ENCODE measurements at places on chromosomes 4 and X.
A peak's percentile ranks its signal among the peaks of the same experiment; 100 is the strongest.

DNA sequence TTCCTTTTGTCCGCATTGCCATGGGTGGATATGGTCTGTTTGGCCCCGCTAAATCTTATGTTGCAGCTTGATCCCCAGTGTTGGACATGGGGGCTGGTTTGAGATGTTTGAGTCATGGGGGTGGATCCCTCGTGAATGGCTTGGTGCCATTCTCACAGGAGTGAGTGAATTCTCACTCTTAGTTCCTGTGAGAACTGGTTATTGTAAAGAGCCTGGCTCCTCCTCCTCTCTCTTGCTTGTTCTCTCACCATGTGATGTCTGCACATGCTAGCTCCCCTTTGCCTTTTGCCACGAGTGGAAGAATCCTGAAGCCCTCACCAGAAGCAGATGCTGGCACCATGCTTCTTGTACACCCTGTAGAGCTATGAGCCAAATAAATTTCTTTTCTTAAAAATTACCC, 22.6 kb upstream of the STBD1 start:
- ATAC-seq: no peak

DNA sequence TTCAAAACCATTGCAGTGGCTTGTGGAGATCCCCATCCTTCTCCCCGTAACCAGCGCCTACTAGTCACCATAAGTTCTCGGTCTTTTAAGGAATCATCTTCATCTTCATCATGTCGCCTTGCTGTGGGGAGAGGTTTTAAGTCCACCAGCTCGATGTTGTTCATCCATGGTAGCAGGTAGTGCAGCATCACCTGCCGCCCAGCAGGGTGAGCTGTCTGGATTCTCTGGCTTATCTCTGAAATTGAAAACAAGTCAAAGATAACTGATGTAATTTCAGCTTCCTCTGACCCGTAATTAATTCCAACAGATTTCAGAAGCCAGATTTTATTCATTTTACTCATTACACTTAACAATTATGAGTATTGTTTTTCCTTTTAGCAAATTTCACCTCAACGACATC, 67.4 kb downstream of the ZAR1 start:
- no peak for ATAC-seq

GRCh38 chr4:128940971-128941370, 131.5 kb downstream of the JADE1 start:
- no peak for ATAC-seq

GRCh38 chrX:67353651-67354370, 190.0 kb upstream of the AR start:
- ATAC-seq: no peak

DNA sequence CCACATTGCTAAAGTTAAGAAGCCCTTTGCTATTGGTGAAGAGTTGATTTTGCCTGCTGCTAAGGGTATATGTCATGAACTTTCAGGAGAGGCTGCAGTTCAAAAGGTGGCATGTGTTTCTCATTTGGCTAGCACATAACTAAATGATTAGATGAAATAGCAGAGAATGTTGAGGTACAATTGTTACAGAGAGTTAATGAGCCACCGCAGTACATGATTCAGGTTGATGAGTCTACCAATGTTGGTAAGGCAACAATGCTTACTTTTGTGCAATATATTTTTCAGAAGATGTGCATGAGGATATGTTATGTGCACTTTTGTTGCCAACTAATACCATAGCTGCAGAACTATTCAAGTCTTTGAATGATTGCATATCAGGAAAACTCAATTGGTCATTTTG, 21.1 kb upstream of the CXCL2 start:
- no peak for ATAC-seq

- ATAC-seq: no peak
These were observed 270.3 kb upstream of the HS3ST1 start for GRCh38 chr4:11698846-11699590.

DNA sequence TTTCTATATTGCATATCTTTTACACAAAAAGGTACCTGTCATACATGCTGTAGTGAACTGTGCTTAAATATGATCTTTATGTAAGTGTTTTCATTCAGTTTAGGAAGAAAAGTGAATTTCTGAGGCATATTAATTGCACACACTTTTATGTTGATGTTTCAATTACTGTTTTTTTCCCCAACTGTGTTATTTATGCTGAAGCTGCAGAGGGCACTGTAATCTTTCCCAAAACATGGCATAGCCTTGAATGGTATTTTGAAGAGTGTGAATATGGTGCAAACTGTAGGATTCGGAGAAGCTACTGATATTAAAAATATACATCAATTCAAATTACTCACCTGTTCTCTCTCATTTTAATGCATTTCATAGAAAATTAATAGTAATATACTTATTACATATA, 6.0 kb upstream of the CENPE start:
- peak; percentile 80 for ATAC-seq

GRCh38 chrX:19372547-19373331, 29.0 kb downstream of the PDHA1 start:
- peak; percentile 60 for ATAC-seq

- ATAC-seq: peak; percentile 83
These were observed 19.1 kb upstream of the ZXDA start for GRCh38 chrX:57929373-57929772.

All from SK-N-SH treated with all-trans-retinoic acid at 6 μM for 48 hours (cell line).